ENCODE measurements at places on chromosomes 7 and 10.

GRCh38 chr10:45809837-45810236 lies 37.5 kb downstream of the AGAP4 start:
- DNase-seq, result no peak

DNA sequence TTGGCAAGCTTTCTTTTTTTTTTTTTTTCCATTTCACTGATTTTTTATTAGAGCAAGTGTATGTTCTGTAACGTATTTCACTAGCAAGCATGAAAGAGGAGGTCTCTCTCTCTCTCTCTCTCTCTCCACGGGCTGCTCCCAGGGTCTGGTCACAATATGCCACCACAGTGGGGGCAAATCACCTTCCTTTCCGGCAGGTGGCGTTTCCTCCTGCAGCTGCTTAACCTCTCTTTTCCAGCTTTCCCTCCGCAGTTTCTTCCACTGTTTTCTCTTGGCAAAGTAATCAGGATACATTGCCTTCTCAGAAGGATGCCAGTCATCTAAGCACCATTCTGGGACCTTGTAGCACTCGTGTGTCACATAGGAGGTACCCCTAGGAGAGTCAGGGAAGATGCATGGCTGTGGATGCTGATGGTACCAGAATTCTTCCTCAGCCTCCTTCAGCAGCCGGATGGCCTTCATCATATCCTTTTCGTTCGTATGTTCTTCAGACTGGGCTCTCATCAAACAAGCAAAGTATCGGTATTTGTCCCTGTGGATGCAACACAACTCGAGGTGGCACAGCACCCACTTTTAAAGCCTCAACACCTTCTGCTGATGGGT lies 197.3 kb upstream of the PODXL start:
- no peak for DNase-seq

- no peak for DNase-seq
Measured at GRCh38 chr7:124758327-124758726, 7.3 kb downstream of the GPR37 start.

DNA sequence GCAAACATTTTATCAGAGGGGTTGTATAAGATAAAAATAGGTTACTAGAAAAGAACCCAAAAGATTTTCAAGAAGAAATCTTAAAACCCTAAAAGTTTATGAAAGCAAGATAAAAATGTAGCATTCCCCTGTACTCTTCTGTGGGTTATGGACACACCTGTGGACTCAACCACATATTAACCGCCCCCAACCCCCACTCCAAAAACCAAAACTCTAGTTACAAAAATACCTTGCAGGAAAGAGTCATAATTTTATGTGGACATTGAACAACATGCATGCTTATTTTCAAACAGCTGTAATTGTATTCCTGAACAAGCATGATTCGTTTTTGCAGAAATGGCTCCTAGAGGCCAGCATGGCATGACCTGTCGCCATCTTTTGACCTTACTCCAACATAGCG lies 466.9 kb downstream of the PHTF2 start:
- no peak for DNase-seq

- no peak for DNase-seq
Measured at GRCh38 chr7:88218429-88218745, 1.5 kb downstream of the SRI start.

DNA sequence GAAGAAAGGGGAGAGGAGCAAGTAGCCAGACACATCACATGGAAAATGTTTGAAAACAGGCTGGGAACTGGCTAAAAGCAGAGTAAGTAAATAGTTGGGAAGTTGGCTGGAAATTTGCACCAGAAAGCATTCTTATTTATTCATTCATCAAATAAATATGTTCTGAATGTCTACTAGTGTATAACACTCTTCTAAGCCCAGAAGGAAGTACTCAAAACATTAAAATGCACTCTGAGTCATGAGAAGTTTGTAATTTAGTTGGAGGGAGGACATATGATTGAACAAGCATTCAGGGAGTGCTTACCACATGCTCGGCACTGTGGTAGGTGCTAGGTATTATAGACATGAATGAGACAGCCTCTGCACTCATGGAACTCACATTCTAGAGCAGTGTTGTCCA lies 37.0 kb upstream of the CNNM1 start:
- no peak for DNase-seq

- DNase-seq, result no peak
Measured at GRCh38 chr7:17467386-17467945, 169.0 kb downstream of the AHR start.

DNA sequence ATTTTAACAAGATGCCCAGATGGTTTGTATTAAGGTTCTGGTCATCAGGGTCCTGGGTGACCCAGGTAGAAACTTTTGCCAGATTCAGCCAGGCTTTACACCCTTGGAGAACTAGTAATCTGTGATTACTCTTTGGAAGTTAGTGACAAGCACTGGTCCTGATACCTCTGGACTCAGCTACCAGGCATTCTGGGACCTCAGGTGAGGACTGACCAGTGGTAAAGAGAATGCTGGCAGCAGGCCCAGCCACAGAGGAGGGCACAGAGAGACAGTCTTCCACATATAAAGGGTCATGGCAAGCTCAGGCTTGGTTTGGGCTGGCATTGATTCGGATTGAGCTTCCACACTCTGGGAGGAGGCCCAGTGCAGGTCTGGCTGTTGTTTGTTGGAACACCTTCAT lies 112.0 kb upstream of the CHST15 start:
- DNase-seq, result no peak

GRCh38 chr7:130943336-130943901 lies 209.4 kb upstream of the KLF14 start:
- peak; percentile 36 for DNase-seq

DNA sequence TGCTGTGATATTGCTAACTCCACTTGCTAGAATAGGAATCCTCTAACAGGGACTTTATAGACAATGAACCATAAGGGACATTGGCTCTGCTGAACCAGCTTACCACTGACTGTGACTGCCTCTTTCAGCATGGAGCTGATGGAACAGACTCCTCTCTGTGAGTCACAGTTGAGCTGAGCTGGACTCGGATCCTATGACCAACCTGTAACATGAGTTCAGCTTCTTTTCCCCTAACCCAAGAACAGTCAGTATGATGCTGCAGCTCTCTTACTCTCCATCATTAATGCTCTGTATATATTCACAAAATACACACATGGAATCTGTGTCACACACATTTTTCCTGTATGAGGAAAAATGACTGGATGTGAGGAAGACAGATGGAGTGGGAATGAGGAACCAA lies 177.9 kb upstream of the BET1 start:
- no peak for DNase-seq

Data from CD4-positive, alpha-beta T cell treated with Interleukin-6 at 100 ng/mL for 8 hours (primary cell).